GM23338 (cell line): ENCODE measurements at places on chromosomes 4 and X. TPM values are rescaled to one million over a fixed set of nuclear protein-coding genes. Genes with fewer than 3 reads are reported as not detected.

DNA sequence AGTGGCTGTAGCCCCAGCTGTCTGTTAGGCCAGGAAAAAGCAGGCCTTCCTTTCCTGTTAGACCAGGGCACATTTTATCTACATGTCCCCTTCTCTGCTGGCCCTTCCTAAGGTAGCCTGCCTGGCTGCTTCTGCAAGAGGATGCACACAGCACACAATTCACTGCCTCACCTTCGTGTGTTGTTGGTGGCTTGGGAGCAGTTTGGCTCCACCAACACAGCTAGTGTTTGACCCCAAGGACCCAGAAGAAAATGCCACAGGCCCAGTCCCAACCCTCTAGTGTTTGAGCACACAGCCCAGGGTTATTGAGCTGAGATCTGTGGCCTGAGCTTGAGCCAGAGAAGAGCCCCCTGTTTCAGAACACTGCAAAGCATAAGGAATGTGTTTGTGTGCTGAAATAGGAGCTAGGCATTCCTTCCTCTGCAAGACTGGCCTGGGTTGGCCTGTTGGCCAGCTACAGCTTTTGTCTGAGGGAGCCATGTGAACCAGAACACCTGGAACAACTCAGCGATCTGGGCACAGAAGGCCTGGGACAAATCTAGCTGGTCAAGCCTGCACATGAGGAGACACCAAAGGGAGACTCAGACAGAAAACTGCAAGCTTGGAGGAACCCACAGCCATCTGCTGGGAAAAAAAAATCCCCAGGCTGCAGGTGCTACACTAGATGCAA, 26.4 kb downstream of the MAGEE1 start:
- peak; percentile 55 for DNase-seq

GRCh38 chr4:130424211-130424610, 1328.3 kb downstream of the C4orf33 start:
- DNase-seq: no peak

DNA sequence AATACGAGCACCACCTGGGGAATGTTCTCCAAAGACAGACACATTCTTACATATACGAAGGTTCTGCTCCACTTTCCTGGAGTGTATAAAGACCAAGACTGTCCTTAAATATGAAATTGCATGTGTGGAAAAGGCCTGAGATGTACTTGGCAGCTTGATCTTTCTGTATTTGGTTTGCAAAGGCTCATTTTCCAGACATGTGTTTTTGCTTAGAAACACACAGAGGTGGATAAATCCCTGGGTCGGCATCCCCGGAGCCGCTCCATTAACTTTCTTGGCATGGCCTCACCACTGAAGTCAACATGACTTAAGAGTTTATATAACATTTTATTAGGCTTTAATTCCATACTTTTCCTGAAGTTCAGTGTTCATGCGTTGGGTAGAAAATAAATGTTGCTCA, 239.4 kb downstream of the LDB2 start:
- DNase-seq: no peak

DNA sequence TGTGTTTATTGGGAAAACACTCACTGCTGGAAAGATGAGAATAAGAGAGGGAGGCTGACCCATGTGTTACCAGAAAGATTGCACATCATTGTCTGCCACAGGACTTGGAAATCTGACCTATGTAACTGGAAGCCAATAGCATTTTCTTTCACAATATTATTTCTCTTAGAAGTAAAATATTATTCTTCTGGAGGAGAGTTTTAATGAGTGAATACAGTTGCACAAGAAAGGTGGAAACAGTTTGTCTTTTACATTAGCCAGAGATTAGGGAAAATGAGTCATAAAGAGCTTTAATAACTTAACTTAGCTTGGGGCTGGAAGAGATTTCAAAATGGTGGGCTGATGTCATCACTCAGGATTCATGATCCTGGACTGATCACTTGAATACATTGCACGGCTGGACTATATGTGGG, 31.5 kb upstream of the LNX1 start:
- no peak for DNase-seq

- no peak for DNase-seq
These were observed 121.2 kb upstream of the CXXC4 start for GRCh38 chr4:104615926-104616325.

CRLF2 gene
- polyA plus RNA-seq: not detected in 2 replicates
